ENCODE measurements at places on chromosomes 5 and 9.
A peak's percentile ranks its signal among the peaks of the same experiment; 100 is the strongest.

- peak; percentile 63 for DNase-seq
These were observed 9.9 kb downstream of the PTCH1 start for GRCh38 chr9:95506678-95507463.

GRCh38 chr5:172335721-172336120, 52.2 kb upstream of the UBTD2 start:
- no peak for DNase-seq

GRCh38 chr9:93996863-93997262, 41.7 kb upstream of the BARX1 start:
- DNase-seq = no peak

- DNase-seq = peak; percentile 27
These were observed 21.6 kb downstream of the FBXW11 start for GRCh38 chr5:171984748-171985419.

GRCh38 chr5:111929867-111930266, 172.9 kb upstream of the NREP start:
- peak; percentile 16 for DNase-seq

DNA sequence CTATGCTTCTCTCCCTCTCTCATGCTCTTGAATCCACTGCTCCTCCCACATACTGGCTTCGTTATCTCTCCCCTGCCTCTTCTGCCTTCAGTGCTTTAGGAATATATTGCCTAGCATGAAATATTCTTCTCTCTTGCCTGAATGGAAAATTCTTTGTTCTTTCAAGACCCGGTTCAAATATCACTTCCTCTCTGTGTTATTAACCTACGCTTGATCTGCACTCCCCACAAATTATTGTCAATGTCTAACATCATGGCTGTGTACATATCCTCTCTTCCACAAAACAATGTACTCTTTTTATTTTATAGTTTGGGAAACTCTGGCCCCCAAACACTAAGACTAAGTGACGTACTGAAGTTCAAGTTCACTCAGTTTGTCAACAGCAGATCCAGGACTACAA, 211.0 kb downstream of the SEC61B start:
- DNase-seq = no peak

GRCh38 chr5:169012450-169012849, 288.5 kb downstream of the SLIT3 start:
- DNase-seq = no peak

GRCh38 chr9:23372703-23373102, 453.3 kb downstream of the ELAVL2 start:
- DNase-seq = no peak

DNA sequence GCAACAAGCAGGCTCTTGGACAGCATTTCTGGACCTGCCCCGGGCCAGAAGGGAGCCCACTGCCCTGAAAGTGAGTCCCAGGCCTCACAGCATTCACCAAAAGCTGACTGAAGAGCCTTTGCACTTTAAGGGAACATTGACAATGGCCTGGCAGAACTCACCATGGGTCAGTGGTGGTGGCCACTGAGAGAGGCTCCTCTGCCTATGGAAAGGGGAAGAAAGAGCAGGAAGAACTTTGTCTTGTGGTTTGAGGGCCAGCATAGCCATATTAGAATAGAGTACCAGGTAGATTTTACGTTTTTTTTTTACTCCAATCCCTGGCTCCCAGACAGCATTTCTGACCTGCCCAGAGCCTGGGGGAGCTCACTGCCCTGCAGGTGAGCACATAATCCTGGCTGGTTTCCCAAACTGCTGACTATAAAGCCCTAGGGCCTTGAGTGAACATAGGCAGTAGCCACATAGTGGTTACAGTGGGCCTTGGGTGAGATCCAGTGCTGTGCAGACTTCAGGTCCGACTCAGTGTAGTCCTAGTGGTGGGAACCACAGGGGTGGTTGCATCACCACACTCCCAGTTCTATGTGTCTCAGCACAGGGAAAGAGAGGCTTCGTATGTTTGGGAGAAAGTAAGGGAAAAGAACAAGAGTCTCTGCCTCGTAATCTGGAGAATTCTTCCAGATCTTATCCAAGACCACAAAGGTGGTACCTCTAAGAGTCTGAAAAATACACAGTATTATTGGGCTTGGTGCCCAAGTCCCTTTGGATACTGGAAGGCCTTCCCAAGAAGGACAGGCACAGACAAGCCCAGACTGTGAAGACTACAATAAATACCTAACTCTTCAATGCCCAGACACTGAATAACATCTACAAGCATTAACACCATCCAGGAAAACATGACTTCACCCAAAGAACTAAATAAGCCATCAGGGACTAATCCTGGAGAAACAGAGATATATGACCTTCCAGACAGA, 89.5 kb downstream of the TSSK1B start:
- no peak for DNase-seq

GRCh38 chr5:115549154-115549553, 4.6 kb upstream of the FEM1C start:
- no peak for DNase-seq

DNA sequence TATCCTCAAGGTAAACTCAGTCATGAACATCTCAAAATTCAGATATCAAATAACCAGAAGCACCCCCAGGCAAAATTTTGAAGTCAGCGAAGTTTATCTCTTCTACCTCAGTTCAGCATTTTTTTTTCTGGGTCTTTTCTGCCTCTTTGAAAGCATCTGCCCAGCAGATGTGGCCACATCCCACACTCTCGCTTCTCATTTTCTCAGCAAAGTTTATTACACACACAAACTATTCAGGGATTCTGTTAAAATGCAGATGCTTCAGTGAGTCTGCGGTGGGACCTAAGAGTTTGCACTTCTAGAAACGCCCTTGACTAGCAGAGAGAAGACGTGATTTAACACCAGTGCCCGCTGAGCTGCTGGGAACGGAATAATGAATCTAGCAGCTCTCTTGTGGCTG, 19.3 kb downstream of the RASEF start:
- no peak for DNase-seq

DNA sequence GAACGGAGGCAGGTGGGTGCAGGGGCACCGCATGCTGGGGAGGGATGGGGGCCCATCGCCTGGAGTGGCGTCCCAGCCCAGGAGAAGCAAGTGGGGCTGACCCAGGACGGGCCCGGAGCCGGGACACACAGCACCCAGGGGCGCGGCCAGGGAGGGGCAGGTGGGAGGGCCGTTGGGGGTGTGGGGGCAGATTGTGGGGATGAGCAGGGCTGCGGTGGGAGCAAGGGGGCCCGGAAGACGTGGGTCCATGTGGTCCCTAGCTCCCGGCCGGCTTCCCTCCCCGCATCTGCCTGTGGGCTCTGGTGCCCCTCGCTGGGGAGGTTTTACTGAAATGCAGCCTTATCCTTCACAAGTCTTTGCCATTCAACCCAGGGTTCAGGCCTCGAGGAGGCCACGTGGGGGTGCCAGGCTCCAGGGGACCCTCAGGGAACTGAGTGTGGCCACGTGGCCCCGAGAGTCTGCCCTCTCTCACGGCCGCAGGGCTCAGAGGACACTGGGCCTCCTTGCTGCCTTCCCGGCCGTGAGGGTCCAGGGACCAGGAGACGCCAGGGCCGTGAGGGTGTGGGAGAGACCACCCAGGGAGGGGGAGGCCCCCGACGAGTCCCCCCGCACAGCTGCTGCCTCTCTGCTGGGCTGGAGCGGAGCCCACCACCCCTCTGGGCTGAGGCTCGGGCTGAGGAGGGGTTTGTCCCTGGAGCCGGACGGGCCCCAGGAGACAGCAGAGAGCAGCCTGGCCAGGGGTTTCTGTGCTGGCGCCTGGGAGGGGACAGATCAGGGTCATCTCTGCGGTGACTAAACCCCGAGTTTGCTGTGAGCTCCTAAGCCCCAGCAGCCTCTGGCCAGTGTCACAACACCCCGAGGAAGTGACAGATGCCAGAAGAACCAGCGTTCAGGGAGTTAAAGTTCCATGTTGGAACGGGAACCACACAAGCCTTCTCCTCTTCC, 35.2 kb downstream of the SLC9A3 start:
- no peak for DNase-seq

GRCh38 chr5:90301248-90301647, 108.3 kb downstream of the CETN3 start:
- no peak for DNase-seq

DNA sequence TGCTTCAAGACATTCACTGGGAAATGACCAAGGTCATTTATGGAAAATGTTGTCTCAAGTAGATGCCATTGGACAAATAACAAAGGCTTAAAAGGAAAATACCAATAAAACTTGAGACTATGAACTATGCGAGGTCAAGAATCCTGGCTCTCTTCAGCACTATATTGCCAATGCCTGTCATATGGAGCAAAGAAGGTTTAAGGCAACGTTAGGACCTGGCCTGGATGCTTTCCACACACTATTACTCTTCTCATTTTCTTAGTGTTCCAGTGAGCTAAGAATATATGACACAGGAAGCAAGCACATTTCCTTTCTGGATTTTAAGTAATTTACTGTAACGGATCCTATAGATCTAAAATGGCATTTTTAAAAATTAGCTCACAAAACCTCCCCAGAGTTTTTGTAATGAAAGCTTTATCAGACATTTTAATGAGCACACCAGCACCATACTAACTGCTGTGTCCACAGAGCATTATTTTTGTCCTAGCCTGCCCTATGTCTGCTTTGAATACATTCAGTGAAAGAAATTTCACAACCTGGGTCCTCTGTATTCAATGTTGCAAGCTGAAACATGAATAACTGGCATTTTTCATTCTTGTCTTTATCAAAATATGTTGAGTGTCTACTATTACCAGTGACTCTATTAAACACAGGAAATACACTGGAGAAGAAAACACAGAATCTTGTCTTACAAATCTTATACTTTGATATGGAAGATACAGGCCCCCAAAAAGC, 315.6 kb downstream of the CETN3 start:
- DNase-seq = no peak

- DNase-seq = no peak
These were observed 27.7 kb downstream of the PLCXD3 start for GRCh38 chr5:41482715-41483114.

- no peak for DNase-seq
These were observed 32.0 kb downstream of the SMIM15 start for GRCh38 chr5:61130289-61130688.

DNA sequence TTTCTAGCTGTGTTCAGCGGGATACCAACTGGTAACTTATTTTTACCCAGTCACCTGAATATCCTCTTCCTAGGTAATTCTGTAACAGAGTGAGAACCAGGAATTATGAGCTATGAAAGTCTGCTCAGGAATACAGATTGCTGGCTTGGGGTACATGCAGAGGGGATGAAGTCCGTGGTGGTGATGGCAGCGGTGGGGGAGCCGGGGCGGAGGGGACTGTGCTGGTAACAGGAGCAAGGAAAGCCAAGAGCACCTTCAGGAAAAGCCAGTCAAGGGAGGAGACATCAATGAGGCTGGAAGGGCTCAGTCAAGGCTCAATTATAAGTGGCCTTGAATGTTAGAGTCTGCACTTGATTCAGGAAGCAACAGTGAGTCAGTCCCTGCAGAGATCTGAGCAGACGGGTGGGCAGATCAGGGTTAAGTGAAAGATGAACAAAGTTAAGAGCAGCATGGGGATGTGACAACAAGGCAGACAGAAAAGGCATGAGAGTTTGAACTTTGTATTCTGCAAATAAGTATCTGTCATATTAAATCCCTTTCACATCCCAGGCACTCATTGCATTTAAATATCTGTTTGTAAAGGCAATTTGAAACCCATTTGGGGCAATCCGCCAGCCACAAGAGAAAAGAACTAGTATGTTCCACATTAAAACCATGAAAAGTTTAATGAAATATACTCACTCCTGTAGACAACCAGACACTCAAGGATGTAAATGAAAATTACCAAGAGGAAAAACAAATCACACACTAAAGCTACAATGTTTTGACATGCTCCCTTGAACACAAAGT, 101.2 kb downstream of the TTC39B start:
- no peak for DNase-seq

DNA sequence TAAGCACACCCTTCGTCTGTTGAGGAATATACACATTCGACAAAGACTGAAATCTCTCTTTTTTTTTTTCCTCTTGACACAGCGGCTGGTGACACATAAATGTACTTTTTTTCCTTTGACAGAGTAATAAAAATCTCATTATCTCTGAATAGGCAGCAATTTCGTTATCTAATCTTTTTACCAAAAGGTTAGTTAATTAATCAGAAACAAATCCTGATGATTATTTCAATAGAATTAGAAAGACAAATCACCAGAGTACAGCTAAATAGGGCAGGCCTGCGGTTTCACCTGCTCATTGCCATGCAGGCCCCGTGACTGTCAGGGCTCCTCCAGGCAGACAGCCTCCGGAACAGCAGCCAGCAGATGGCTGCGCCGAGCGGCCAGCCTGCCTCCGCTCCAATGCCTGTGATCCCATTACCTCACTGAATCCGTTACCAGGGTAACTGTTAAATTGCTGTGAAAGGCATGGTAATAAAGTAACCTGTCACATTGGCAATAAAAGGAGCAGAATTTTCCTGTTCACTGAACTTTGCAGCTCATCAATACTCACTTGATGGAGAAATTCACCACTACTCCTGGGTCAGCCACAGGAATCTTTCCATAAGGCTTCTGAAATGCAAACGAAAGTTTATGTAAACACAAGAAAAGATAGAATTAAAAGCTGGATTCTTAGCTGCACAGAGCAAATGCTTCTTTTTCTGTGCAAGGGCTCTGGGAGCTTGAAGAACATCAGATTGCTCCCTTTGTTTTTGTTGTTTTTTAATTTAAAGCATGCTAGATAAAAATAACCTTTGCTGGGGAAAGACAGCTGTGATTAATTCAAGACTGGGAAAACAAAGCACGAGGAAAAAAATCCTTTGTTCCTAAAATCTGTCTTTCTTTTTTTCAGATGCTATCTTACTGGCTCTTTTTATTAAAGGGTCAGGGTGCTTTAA, 666.4 kb upstream of the ZNF608 start:
- DNase-seq = peak; percentile 72

DNA sequence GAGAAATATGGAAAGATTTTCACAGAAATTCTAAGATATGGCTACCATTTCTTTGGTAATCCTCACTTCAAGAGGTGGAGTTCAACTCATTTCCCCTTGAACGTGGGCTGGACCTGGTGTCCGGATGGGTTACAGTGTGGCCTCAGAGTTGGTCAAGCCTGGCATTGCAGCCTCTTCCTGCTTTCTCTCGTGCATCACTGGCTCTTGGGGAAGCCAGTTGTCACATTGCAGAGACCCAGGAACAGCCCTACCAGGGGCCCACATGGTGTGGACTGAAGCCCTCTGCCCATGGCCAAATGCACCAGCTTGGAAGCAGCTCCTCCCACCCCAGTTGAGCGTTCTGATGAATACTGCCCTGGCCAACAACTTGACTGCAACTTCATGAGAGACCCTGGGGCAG, 47.7 kb upstream of the FCN1 start:
- DNase-seq = no peak

DNA sequence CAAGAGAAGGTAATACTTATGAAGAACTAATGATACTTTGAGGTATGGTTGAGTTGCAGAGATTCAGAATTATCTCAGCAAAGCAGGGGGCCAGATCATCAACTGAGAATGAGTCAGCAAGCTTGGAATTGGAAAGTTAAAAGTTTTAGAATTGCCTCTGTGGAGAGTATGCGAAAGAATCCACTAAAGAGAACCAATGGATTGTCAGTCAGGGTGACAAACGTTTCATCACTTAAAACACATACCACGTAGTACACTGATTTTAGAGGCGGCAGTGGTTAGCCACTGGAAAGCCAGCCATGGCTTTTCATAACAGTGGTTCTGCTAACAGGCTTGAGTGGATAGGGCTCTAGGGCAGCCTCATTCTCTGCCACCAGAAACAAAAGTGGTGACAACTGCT, 30.7 kb downstream of the AOPEP start:
- peak; percentile 55 for DNase-seq

- no peak for DNase-seq
These were observed 18.7 kb upstream of the OR13D1 start for GRCh38 chr9:104675611-104676010.

GRCh38 chr5:1545126-1545804, 21.5 kb upstream of the LPCAT1 start:
- no peak for DNase-seq
